HCT116 (cell line): ENCODE measurements at places on chromosomes 3 and 15.
A peak's percentile ranks its signal among the peaks of the same experiment; 100 is the strongest.

DNA sequence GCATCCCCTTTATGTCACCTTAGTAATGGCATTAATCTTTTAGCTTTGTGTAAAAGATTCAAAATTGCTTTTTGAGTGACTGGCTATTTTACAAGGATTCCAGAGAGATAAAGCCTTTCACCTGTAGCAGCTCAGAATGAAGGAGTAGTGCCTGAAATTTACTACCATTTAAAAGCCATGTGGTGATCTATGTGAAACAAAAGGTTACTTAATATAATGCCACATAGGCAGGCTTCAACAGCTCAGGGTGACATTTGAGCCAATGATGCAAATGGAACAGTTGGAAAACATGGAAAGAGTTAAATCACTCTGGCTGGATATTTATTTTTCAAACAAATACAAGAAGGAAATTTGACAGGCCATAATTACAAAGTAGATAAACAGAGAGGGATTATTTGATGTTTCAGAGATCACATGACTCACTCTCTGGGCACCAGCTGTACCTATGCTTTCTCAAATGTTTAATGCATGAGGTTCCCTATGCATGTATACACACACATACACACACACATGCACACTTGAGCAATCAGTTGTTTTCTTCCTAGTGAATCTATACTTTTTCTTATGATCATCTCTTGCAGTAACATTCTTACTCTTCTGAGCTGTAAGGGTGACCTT lies 171.5 kb downstream of the ZMAT3 start:
- DNase-seq = no peak

DNA sequence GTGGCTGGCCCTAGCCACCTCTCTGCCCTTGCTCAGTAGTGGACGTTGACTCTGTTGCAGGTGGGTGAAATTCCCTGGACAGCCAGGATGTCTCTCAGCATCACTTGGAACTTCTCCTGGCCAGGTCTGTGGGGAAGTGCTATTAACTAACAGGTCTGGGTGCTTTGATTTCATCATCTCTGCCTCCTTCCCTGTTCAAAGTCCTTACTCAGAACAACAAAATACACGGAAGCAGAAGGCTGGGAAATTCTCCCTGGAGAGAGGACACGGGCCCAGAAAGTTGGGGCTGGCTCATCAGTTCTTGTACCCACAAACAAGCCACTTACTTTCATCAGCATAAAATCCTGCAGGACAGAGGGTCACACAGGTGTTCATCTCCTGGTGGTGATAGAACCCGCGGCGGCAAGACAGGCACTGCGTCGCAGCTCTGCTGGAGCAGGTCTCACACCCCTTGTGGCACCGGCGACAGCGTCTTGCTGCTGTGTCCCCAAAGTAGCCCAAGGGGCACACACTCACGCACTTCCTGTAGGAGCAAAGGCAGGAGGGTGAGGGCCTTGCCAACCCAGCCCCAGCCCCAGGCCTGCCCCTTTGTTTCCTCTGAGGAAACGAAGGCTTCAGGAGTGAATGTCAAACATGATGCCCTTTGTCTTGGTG lies 29.6 kb upstream of the SNRPA1 start:
- no peak for DNase-seq

DNA sequence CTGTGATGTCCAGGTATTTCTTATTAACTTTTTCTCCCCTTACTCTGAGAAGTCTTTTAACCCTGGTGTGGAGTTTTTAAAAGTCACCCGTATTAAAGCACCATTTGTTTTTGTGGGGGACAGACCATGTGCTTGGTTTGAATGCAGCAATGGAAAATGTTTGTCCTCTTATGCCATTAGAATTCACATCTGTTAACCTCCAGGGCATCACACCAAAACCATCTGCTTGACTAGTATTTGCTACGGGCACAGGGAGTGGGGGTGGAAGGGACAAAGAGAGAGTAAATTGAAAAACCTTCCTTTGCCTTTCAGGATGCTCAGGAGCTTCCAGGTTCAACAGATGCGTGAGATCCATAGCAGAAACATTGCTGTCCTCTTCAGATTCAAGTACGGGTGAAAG lies 61.4 kb upstream of the GOLGA8B start:
- no peak for DNase-seq

DNA sequence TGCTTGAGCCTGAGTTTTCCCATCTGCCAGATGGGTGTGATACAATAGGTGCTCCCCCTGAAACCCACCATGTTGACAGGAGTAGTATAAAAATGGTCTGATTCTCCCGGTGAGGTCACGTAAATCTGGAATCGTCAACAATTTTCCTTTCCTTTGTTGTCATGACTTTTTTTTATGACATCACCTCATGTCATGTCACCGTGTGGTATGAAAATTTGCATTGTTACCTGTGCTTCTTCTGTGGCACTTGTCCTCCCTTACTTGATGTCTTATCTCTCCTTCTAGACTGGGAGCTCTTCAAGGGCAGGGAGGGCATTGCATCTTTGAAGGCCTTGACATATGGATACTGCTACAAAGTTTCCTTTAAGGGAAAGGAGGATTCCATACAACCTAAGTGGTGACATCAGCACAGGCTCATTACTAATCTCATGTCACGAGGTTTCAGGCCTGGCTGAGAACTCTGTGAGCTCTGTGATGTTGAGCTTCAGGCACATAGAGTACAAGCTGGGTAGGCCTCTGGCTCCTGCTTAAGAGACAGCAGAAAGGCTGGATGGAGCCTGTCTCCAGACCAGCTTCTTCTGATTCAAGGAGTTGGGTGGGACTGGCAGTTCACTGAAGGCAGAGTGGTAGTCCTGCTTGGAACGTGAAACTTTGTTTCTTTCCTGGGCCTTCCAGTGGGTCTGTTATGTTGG lies 66.3 kb downstream of the LPP start:
- no peak for DNase-seq

GRCh38 chr3:122961146-122961545 lies 66.4 kb downstream of the SEMA5B start:
- no peak for DNase-seq

DNA sequence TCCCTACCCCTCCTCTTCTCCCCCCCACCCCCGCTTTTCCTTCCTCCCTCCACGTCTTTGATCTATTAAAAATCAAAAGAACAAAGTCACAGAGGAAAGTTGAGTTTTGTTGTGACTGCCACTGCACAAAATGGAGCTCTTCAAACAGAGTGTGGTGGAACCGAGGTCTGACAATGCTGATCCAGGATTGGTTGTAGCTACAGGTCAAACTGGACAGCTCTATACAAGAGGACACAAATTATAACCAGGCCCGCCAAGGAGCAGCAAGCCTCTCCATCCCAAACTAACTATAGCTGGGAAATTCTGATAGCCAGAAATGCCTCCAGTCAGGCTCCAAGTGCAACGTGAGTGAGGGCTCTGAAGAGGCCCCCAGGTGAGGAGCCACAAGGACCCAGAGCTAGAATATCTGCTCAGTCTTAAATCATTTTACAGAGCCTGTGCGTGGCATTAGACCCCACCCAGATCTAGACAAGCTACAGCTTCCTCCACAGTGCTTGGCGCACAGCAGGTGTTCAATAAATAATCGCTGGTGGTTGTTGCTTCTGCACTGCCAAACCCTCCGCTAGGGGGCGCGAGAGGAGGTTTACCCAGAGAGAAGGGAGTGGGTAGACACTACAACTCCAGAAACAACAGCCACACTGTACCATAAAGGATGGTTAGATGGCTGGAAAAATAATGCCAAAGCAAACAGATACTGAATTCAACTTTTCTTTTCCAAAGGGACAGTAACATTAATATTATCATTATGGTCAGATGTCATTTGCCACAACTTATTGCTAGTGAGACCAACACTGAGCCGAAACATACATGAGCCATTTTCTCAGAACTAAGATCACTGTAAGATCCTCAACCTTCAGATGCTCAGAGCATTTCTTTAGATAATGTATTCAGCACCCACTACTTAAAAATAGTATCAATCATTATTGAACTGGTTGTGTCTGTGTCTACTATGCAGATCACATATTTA lies 44.6 kb downstream of the ZIC4 start:
- peak; percentile 34 for DNase-seq

DNA sequence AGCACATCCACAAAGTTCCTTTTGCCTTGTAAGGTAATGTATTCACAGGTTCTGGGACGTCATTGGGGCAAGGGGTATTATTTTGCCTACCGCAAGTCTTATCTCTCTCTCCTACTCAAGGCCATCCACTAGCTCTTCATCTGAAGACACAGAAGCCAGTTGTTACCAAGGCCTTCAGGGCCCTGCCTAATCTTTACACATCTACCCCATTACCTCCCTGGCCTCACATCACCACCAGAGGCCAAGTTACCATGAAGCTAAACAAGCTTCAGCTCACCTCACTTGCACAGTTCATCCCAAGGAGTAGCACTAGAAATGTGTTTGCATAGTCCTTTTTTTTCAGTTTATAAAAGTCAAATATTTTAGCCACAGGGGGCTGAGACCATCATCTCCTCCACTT lies 34.1 kb downstream of the ATP8B4 start:
- DNase-seq = no peak

DNA sequence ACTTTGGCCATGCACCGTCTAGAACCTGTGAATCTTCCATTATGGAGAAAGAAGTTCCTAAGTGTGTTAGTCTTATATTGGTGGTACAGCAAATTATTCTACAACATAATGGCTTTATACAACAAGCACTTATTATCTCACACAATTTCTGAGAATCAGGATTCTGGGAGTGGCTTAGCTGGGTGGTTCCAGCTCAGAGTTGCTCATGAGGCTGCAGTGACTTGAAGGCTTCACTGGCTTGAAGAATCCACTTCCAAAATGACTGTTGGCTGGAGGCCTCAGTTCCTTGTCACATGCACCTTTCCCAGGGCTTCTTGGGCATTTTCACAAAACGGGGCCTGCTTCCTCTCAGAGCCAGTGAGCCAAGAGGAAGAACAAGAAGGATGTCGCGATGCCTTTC lies 82.3 kb upstream of the RNF7 start:
- DNase-seq = no peak

DNA sequence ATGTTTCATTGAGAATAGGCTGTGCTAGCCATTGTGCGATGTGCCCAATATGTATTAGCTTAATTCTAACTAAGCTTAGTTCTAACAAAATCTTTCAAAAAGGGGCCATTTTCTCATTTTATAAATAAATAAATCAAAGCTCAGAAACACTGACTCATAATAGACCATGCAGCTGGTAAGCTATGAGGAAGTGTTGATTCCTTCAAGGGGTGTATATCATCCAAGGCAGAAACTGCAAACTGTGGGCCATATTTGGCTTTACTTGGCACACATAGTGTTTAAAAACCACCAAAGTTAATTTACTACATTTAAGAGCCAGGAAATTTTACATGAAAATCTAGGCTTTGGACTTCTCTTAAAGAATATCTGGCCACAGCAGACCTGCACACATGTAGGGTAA lies 136.5 kb downstream of the ZNF621 start:
- no peak for DNase-seq
